ENCODE measurements at places on chromosomes 7 and 10. TPM values are rescaled to one million over a fixed set of nuclear protein-coding genes. Genes with fewer than 3 reads are reported as not detected.

Gene CFAP70
- 0.94 TPM for total RNA-seq

Gene GATA3
- 0.55 TPM for total RNA-seq

Gene MBL2
- not detected for total RNA-seq

Gene ADARB2
- not detected for total RNA-seq

Gene CLDN3
- total RNA-seq, result 621 TPM

Gene SEMA3D
- total RNA-seq, result 1.5 TPM

Gene VGF
- total RNA-seq, result 0.84 TPM

Gene PDZD7
- not detected for total RNA-seq

Gene LBX1
- not detected for total RNA-seq

Gene ACHE
- total RNA-seq, result 20.9 TPM

Gene ANKRD22
- total RNA-seq, result 30.6 TPM

Gene GSTO2
- 5.4 TPM for total RNA-seq

Gene SORBS1
- total RNA-seq, result 48.9 TPM

Gene ARHGAP22
- 1.3 TPM for total RNA-seq

Gene LIPN
- total RNA-seq, result not detected

Gene GPR26
- not detected for total RNA-seq

Gene CRHR2
- total RNA-seq, result not detected

Gene LAMB4
- not detected for total RNA-seq

Gene SYPL1
- total RNA-seq, result 109 TPM

Gene POLL
- total RNA-seq, result 27.2 TPM

Gene GIMAP4
- 22.6 TPM for total RNA-seq

Gene CYP2C19
- total RNA-seq, result 1.5 TPM
